ENCODE measurements at places on chromosomes 2 and 18.
A peak's percentile ranks its signal among the peaks of the same experiment; 100 is the strongest.

- no peak for DNase-seq
These were observed 123.0 kb downstream of the KLHL29 start for GRCh38 chr2:23508066-23508390.

GRCh38 chr2:204576362-204576979, 31.2 kb downstream of the PARD3B start:
- no peak for DNase-seq

- DNase-seq = peak; percentile 13
These were observed 31.2 kb downstream of the C1D start for GRCh38 chr2:68031542-68032160.

- DNase-seq = no peak
These were observed 160.8 kb downstream of the AGPS start for GRCh38 chr2:177553176-177553884.

- DNase-seq = no peak
These were observed 198.6 kb downstream of the FAM210A start for GRCh38 chr18:13527730-13528129.

GRCh38 chr18:473802-474201, 26.7 kb downstream of the COLEC12 start:
- no peak for DNase-seq

GRCh38 chr2:197135806-197136205, 174.8 kb downstream of the ANKRD44 start:
- no peak for DNase-seq

- peak; percentile 90 for DNase-seq
These were observed at the start of gene PARD3B for GRCh38 chr2:204544961-204545860. Gene PARD3B, plus strand, starts transcription at chr2:204545475. Its CDS starts 525 bp downstream, at chr2:204546000.

GRCh38 chr2:234816056-234816455, 135.8 kb upstream of the SH3BP4 start:
- DNase-seq = no peak

DNA sequence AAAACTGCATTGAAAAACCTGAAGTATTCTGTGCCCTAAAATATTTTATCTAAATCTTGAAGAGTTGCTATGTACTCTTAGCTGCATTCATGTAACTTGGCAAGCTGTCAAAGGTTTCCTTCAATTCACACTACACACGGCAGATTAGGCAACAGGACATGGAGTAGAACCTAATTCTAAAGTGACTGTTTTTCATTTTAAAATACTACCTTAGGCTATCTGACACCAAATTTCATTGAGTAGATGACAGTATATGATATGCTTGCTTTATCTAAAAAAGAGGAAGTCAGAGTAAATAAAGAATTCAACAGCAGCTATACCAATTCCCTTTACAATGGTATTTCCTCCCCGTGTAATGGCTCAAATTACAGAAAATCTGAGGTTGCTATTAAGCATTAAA, 45.4 kb downstream of the EXOC6B start:
- no peak for DNase-seq

DNA sequence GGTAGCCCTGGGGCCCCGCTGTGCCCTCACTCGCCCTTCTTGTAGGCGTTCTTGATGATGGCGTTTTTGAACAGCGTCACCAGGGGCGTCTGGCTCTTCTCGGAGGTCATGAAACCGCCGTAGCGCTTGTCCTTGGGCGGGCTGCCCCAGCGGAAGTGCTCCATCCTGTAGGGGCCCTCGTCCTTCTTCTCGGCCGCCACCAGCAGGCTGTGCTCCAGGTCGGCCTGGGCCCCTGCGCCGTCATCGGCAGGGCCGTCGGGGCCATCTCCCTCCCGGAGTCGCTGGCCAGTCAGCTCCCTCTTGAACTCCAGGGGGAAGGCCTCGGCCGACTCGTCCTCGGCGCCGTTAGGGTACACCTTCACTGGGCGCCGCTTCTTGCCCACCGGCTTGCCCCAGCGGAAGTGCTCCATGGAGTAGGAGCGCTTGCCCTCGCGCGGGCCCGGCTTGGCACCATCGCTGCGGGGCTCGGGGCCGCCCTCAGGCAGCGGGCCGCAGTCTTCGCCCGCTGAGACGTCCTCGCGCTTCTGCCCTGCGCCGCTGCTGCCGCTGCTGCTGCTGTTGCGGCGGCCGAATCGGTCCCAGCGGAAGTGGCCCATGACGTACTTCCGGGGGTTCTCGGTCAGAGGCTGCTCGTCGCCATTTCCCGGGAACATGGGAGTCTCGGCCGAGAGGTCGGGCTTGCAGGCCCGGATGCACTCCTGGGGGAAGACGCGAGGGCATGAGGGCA, 7.2 kb downstream of the POMC start:
- peak; percentile 76 for DNase-seq

GRCh38 chr2:8490166-8490721, 191.6 kb upstream of the ID2 start:
- DNase-seq = no peak

GRCh38 chr2:96832408-96832753, 11.4 kb downstream of the ANKRD23 start:
- no peak for DNase-seq

- no peak for DNase-seq
These were observed 6.1 kb downstream of the ARPC2 start for GRCh38 chr2:218223046-218223445.

DNA sequence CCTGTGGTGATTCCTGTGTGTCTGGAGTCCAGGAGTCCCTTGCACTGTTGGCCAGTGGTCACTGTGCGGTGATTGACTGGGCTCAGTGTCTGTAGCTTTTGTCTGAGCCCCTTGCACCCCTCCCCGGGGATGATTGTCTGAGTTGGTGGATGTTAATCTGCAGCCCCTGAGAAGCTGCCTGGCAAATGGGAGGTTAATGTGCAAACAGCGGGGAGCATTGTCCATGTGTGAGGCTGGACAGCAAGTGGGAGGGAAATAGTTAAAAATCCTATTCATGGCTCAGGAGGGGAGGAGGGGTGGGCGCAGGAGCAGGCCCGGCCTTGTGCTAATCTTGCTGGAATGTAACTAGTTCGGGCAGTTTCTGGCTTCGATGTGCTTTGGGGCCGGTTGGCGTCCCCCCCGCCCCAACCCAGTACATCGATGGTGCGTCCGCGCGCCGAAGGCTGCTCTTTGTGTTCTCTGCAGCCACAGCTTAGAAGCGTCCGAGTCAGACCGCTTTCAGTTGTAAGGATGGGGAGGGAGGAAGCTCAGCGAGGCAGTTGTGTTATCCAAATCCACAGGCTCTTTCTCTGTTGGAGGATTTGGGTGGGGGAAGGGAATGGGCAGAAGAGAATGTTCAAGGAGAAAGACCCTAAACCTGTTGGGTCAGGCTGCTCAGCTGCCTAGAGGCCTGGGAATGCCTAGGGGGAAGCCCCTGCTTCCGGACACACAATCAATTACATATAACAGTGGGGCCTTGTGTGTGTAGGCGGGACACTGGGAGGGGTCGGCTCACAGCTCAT, 71.8 kb downstream of the TGOLN2 start:
- peak; percentile 90 for DNase-seq

DNA sequence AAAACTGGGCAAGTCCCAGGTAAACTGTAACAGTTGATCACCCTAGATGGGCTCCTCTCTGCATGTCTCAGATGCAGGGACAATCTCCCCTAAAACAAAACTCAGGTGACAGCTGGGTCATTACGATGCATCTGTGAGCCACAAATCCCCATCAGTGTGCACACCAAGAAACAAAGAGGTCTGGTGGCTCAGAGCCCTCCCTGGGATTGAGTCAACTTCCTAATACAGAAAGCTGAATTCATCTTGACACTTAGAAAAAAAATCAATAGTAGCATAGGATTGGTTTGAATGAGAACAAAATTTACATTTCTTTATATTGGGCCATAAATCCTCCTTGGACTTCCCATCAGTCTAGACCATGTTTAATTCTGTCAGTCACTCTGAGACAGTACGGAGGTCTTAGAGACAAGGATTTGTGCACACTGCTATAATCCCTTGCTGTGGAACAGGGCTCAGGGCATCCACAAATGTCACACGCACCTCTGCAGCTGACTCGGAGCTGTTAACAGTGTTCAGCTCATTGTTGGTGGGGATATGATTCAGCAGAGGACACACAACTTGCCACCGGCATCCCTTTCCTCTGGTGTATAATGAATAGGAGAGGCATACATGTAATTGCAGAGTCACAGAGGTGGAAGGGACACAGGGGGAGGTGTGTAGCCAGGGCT, 44.5 kb upstream of the DAPL1 start:
- DNase-seq = peak; percentile 44

GRCh38 chr2:95165030-95165370, 609 bp upstream of the ZNF2 start:
- DNase-seq = no peak

GRCh38 chr18:79856119-79857007, 58.6 kb downstream of the KCNG2 start:
- peak; percentile 71 for DNase-seq

DNA sequence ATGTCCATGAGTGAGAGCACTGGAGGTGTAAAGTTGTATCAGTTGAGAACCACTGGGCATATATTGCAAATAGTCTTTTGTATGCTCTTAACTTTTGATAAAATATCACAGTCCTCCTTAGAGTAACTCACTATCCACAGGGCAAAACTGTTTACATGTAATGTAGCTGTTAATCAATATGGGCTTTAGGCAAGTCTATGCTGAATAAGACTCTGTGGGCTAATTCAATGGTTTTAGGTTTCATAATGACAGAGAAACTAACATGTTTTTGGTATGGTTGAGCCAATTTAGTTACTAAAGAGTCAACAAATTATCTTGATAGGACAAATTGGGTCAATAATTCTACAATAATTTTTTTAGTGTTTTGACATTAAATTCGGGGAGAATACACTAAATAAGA, 1134.9 kb upstream of the FAM98A start:
- no peak for DNase-seq

GRCh38 chr2:141647353-141647752, 483.5 kb downstream of the LRP1B start:
- DNase-seq = no peak

DNA sequence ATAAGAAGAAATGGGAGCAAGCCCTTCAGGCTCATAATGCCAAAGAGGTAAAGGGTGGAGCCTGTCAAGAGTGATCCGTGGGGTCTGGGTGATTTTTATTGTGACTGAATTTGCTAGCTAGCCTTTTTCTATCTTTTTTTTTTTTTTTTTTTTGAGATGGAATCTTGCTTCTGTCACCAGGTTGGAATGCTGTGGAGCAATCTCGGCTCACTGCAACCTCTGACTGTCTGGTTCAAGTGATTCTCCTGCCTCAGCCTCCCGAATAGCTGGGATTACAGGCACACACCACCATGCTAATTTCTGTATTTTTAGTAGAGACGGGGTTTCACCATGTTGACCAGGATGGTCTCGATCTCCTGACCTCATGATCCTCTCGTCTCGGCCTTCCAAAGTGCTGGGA, 29.1 kb downstream of the DRC1 start:
- DNase-seq = no peak

- DNase-seq = no peak
These were observed 85.3 kb downstream of the CAPN13 start for GRCh38 chr2:30721668-30722647.

GRCh38 chr2:76851000-76851399, 671.2 kb downstream of the LRRTM4 start:
- no peak for DNase-seq

DNA sequence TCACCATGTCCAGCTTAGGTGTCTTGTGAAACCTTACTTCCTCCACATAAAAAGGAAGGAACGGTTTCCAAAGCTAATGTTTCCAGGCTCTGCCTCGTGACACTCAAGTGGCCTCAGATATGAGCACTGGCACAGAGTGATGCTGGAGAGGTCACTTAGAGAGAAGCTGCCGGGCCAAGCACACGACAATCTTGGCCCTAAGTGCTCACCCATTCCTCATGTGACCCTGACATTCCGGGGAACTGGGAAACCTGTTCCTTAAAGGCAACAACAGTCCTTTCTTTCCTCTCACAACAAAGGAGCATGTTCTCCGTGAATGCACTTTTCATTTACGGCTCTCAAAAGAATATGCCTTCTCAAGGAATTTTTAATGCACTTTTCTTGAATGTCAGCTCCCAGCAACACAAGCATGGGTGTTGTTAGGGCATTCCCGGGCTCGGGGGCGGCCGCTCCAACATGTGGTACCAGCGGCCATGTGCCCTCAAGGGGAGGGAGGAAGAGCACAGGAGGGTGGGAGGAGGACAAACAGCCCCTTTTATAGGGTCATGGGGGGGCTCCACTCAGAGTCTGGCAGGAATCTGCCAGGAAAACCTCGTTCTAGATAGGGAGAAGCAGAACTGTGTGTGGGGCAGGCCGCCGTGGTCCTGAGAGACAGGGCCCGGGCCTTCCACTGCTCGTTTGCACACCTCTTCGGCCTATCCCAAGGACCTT, 118.6 kb downstream of the MBP start:
- DNase-seq = no peak

DNA sequence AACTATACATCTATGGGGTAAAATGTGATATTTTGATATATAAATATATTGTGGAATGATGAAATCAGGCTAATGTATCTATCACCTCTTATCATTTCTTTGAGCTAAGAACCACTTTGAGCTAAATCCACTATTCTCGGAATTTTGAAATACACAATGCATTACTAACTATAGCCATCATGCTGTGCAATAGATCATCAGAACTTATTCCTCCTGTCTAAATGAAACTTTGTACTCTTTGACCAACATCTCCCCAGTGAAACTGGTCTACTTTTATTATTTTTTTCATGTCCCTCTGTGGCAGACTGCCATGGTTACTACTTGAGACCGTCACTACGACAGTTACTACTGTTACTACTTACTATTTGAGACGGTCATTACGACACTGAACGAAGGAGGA, 11.4 kb downstream of the PECR start:
- no peak for DNase-seq

DNA sequence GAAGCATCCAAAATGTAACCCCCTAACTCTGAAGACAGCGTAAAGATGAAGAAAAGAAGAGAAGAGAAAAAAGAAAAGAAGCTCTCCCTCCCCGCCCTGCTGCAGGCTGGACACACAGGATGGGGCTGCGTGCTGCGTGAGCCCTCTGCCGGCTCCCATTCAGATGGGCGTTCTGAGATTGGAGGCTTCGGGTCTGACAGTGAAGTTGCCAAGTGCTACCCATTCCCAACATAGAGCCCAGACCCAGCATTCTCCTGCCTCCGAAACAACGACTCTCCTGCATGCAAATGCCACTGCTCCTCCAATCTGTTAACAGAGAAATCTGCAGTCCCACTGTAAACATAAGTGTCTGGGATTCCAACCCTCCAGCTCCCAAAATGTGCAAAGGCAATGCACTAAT, 234.9 kb downstream of the BCL11A start:
- no peak for DNase-seq

All from retina (tissue), 1 donor.